Activated CD4-positive, alpha-beta memory T cell treated with anti-CD3 and anti-CD28 coated beads for 36 hours (primary cell): ENCODE measurements at places on chromosomes 1 and 21. TPM values are rescaled to one million over a fixed set of nuclear protein-coding genes. Genes with fewer than 3 reads are reported as not detected.

C1orf50 gene
- 5.6 TPM for total RNA-seq

NES gene
- total RNA-seq, result 0.07 TPM

SAMD13 gene
- total RNA-seq, result 0.48 TPM

NCMAP gene
- 0.05 TPM for total RNA-seq

ZNF683 gene
- not detected for total RNA-seq

TRABD2B gene
- not detected for total RNA-seq
